ENCODE measurements at places on chromosomes 7 and 10.

GRCh38 chr7:107122486-107122911 is 46.3 kb upstream of the HBP1 start:
- DNase-seq = no peak

DNA sequence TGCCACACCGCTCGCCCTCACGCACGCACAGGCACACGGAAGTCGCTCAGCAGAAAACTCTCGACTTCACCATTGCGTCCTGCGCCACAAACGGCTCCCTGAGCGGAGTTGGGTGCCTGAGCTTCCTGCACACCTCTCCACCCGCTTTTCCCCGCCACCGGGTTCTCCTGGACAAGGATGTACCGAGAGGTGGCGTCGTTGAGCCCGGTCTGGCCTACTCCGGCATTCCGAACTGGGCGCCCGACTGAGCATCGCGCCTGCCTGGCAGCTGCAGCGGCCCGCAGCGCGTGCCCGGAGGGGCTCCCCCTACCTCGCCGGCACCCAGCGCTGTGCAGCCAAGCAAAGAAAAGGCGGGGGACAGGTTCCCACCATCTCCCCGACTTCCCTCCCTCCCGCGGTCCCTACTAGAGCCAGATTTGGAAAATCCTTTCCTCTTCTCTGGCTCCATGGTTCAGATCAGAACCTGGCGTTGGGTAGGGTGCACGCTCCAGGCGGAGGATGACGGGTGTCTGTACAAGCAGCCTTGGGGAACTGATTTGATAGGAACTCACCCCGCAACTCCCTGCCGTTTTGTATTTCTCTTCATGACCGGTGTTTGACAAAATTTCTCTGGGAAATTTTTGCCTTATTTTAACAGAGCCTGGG is 1.7 kb downstream of the SORCS3 start:
- no peak for DNase-seq

GRCh38 chr10:81792729-81793128 is 82.3 kb upstream of the NRG3 start:
- no peak for DNase-seq

- no peak for DNase-seq
These were observed 35.4 kb downstream of the BNIP3 start for GRCh38 chr10:131946321-131946751.

DNA sequence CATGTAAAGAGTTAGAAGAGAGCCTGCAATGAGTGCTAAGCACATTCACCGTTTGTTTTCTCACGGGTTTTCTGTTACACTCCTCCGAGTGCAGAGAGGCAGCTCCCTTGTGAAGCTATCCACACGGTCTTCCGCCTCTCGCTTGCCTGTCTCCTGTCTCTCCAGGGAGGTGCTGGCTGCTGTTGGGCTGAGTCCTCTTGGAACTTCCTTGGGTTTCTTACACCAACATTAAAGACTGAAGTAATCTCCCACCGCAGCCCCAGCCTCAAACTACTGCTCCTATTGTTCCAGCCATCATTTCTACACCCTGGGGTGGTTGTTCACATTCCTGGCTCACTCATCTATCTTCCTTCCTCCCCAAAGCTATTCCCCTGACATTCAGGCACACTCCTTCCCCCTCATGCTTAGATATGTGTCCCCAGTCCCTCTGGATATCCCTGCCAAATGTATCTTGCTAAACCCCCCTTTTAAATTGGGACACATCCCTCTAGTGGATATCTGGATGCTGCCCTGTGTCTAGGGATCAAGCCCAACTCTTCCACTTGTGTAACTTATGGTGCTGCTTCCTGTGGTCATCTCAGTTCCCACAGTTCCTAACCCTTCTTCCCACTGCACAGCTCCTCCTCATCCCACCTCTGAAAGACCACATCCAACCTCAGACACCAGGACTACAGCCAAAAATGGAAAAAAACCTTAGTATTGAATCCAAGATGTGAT is 14.1 kb downstream of the ESYT2 start:
- DNase-seq = no peak

- DNase-seq = no peak
These were observed 609.7 kb downstream of the TNS3 start for GRCh38 chr7:46972205-46972604.

- no peak for DNase-seq
These were observed 7.6 kb downstream of the NDST2 start for GRCh38 chr10:73803680-73804286.

- DNase-seq = no peak
These were observed 3.7 kb downstream of the GPR26 start for GRCh38 chr10:123669886-123670285.

DNA sequence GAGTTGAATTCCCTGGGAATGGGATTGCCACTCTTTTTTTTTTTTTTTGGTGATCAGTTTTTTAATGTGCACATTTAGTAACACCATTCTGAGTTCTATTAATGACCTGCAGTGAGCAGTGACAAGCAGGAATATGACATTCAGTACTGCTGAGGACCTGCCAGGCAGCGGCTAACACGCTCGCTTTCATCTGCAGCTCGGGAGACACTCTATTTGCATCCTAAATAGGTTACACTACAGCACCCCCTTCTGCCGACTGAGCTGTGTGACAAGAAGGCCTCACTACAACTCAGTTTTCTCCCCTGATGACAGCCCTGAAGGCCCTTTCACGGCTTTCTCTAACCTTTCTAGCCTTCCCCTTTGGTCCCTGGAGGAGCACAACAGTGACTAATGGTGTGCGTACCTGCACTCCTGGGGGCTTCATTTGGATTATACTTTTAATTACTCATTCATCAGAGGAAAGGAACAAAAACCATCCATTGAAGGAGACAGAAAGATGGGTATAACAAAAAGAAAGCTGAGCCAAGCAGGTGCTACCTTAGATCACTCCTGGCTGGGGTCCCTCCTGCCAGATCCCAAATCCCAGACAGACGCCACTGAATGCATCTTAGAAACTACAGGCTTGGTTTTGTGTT is 872.4 kb downstream of the LRMDA start:
- DNase-seq = no peak

GRCh38 chr10:97047083-97047736 is 138.5 kb downstream of the SLIT1 start:
- DNase-seq = no peak

DNA sequence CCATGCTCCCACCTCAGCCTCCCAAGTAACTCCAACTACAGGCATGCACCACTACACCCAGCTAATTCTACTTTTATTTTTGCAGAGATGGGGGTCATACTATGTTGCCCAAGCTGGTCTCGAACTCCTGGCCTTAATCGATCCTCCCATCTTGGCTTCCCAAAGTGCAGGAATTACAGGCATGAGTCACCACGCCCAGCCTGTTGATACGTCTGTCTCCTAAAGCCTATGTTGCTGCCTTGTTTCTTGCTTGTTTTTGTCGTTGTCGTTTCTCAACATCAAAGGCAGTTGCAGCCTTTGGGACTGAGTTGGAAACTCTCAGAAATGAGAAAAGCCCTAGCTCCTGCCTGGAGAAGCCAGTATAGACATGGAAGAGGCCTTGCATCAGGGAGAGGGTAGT is 49.9 kb downstream of the SORBS1 start:
- no peak for DNase-seq

DNA sequence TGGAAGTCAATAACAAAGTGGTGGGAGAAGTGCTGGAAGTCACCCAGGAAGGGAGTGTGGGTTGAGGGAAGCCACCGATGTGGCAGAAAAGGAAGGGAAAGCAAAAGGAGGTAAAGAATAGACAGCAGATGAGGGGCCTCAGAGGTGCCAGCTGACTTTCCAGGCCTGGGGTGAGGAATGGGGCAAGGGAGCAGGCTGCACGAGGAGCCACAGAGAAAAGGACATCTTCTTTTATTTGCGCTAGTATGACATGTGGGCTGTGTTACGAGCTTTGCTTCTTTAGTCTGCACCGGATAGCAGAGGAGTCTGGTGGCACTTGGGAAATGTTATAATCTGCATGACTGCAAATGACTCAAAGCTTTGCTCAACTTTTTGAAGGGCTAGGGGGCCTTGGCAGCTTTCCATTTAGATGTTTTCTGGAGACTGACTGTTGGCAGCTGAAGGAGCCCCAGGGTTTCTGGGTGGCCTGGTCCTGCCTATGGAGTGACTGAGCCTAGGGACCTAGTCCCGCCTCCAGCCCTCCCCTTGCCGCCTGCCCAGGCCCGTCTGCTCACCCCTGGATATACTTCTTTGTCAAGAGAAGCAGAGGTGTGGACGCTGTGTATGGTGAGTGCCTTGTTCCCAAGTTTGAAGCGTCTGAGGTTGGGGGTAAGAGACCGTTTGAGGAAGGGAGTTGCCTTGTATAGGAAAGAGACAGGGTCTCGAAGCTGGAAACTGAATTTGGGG is 5.1 kb downstream of the PRXL2A start:
- no peak for DNase-seq
